Esophagus squamous epithelium (tissue), 5 donors: ENCODE measurements at places on chromosomes 12 and 14.

GRCh38 chr12:124481257-124481750 is 86.1 kb downstream of the NCOR2 start:
- no peak for DNase-seq

- DNase-seq, result no peak
Observed at GRCh38 chr12:110762891-110763290, 20.2 kb upstream of the PPP1CC start.

GRCh38 chr14:72401632-72402376 is 469.6 kb downstream of the RGS6 start:
- no peak for DNase-seq

DNA sequence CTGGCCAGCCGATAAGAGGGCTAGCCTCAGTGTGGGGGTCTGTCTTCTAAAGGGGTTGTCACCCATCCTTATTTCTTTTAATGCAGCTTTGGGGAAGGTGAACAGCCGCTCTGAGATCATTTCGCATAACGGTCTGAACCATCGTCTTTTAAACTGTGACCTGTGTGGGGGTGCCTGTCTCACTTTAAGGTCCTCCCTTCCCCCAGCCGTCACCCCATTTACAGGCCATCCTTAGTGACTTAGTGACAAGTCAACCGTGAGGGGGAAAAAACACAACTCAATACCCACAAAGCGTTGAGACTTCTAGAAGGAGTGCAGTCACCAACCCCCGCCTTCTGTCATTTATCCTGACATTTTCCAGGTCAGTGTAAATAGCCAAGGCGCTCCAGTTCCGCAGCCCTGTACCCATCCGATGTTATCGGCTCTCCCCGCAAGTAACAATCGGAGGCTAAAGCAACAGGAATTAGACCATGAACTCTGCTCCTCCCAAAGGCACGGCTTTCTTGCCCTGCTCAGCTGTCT is 505 bp upstream of the DENND5B start:
- DNase-seq, result no peak

GRCh38 chr12:107560165-107560898 is 125.3 kb upstream of the PWP1 start:
- no peak for DNase-seq

- DNase-seq, result no peak
Observed at GRCh38 chr12:100383586-100384558, 27.0 kb downstream of the SLC17A8 start.

DNA sequence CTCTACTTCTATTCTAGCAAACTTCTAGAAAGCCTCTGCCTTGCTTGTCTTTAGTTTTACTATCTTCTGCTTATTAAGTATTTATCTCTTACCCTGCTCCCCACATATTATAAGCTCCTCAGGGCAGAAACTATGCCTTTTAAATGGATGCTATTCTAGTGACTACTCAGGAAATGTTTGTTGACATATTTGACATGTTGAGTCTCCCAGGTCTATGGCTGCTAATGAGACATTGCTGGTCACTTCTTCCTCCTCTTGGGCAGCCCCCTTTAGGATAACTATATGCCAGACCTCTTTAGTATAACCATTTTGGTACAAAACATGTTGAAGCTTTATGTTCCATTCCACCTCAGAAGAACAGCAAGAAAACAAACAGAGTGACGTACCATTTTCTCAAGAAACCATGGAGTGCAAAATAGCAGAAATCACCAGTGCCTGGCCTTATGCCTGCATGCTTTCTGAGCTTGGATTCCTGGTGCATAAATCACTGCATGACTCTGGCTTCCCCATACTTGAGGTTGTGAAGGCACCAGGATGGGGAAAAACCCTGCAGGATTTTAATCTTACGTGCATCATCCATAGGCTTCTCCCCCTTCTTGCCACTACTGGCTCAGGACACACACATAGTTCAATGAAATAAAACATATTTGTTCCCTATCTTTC is 202.6 kb downstream of the TMX1 start:
- no peak for DNase-seq

- no peak for DNase-seq
Observed at GRCh38 chr12:29131539-29131938, 17.5 kb upstream of the FAR2 start.

DNA sequence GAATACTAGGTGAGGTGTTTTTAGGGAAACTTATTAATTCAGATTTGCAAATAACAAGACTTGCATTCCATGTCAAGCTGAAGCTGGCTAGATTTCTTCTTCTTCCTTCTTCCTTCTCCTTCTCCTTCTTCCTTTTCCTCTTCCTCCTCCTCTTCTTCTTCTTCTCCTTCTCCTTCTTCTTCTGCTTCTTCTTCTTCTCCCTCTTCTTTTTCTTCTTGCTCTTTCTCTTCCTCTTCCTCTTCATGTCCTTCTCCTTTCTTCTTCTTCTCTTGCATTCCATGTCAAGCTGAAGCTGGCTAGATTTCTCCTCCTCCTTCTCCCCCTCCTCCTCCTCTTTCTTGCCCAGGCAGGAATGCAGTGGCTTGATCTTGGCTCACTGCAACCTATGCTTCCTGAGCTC is 297.8 kb downstream of the PRKD1 start:
- no peak for DNase-seq

DNA sequence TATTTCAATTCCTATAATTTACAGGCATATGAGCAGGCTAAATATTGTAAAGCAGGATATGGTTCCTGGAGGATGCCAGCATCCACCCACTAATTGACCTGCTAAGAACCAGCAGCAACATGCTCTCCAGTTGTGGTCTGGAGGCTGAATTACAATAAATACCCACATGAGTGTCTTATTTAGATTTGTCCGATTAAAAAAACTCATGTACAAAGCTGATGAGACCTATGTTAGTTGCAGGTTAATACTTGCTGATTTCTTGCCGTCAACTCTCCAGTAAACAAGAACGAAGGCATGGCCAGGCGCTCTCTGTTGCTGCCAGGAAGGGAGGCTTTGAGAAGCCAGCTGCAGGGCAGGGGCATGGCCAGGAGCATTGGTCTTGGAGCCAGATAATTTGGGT is 169.3 kb upstream of the PRICKLE1 start:
- no peak for DNase-seq
